T-helper 9 cell (primary cell): ENCODE measurements at places on chromosomes 2 and 18.

GRCh38 chr2:168449419-168449818, 6.7 kb upstream of the CERS6 start:
- no peak for DNase-seq

- no peak for DNase-seq
Observed at GRCh38 chr2:190670182-190670946, 21.5 kb downstream of the NAB1 start.

DNA sequence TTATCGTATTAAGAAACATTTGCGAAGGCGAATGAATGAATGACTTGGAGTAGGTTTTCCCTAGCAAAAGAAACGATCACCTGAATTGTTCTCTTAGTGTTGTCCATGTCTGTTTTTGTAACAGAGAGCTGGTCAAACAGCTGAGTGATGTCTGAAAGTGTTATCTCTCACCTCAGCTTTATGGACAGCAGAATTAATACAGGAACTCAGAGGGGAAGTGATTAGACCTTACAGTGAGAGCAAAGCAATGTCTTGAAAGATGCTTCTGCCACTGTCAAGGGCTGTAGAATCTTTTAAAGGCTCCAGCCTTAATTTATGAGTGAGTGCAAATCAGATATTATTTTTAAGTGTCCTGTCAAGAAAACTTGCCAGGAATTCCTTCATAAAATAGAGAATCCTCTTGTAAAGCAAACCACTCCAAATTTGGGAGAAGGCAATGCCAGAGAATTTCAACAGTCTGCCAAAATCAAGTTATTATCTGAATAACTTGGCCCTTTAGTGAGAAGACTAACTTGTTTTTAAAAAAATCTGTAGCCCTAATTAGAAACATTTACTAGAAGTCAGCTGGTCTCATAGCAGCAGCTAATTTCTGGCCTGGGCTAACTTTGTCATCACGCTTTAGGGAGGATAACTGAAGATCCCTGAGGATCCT, 60.7 kb downstream of the CDC42EP3 start:
- no peak for DNase-seq

DNA sequence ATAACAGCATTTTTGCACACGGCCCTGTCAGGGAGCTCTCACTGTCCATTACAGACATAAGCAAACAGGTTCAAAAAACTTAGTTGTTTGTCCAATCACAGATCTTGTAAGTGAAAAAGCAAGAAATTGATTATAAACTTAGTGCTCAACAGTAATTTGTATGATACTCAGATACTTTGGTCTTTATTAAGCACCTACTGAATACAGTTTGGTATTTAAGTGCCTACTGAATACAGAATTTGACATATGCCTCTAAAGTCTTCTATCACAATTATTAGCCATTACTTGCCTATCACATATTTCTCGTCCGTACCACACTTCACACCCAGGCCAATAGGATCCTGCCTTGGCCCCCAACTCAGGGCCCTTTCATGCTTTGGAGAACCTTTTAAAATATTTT, 283.1 kb downstream of the SUCLG1 start:
- no peak for DNase-seq

DNA sequence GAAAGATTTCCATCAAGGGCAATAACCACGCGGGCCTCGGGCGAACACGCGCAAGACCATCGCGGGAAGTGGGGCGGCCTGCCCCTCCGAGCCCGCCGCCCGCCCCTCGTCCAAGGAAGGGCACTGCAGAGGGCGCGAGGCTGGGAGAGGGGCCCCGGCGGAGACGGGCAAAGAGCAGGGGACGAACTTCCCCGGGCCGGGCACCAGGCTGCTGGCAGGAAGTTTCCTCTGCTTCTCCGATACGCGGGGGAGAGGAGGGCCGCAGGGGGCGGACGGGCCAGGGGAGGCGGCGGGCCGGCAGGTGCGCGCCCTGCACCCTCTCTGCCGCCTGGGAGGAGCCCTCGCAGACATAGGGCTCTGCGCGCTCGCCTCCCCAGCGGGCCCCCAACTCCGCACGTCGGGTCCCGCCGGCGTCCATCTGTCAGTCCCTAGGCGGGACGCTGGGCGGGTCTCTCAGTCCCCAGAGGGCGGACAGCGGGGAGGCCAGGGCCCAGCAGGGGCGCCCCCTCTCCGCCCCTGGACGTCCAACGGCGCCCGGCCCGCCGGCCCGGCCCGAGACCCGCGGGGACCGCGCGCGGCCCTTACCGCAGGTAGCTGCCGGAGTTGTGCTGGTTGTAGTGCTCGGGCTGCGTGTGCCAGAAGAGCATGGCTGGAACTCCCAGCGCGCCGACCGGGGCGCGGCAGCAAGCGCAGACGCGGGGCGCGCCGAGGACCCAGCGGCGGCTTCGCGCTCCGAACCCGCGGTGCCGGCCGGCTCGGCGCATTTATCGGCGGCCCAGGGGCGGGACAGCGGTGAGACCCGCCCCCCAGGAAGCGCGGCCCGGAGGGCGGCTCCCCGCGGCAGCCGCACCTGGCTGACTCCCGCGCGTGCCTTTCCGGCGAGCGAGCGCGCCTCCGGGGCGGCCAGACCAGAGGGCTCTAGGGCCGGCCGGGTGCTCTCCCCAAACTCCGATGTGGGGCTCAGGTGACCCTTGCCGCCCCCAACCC, at the start of gene TFCP2L1:
TFCP2L1 (minus strand) TSS at position 740 of the 987 bp plus-strand sequence; CDS start at position 647, 93 bp downstream.
- no peak for DNase-seq

GRCh38 chr2:230898713-230899091, 26.3 kb downstream of the GPR55 start:
- DNase-seq: no peak

- no peak for DNase-seq
Observed at GRCh38 chr18:58970943-58971790, 106.5 kb downstream of the ZNF532 start.

DNA sequence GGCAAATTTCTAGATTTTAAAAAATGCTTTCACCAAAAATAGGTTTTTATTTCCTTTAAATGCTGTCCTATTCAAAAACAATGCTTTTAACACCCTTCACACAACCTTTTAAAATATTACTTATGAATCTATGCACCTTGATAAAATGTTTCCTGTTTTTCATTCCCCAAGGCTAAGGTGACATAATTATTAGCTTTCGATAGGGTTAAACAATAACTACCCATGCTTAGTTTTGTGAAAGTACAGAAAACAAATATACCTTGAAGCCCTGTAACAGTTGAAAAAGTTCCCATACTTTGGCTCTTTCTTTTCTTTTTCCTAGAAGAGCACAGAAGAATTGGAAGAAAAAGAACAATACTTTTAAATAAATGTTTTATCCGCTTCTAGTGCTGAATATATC, 54.9 kb upstream of the ITPRID2 start:
- DNase-seq: no peak

- DNase-seq: no peak
Observed at GRCh38 chr2:156322686-156323231, 9.8 kb downstream of the NR4A2 start.

- DNase-seq: no peak
Observed at GRCh38 chr2:241799522-241800197, 9.3 kb upstream of the NEU4 start.

DNA sequence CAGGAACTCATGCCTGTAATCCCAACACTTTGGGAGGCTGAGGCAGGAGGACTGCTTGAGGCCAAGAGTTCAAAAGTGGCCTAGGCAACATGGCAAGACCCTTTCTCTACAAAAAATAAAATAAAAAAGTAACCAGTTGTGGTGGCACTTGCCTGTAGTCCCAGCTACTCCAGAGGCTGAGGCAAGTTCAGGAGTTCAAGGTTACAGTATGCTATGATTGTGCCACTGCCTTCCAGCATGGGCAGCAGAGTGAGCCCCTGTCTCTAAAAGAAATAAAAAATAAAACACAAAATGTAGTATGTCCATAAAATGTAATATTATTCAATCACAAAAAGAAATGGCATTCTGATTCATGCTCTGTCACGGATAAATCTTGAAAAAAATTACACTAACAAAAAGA, 11.9 kb downstream of the INO80C start:
- DNase-seq: no peak

DNA sequence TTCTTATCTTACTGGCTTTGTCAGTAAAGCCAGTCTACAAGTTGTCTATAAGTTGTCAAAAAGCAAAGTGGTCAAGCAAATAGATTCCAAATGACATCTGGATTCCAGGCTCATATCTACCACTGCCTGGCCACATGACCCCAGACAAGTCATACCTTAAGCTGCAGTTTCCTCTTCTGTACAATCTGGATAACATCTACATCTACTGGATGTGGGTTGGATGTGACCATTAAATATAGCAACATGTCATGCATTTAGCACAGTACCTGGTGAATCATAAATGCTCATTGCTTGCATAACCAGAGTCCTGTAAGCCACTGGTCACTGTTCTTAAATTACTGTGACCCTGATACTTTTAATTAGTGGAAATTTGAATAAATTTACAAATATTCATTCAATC, 16.8 kb downstream of the COBLL1 start:
- no peak for DNase-seq

- DNase-seq: no peak
Observed at GRCh38 chr18:63192885-63193349, 126.7 kb downstream of the BCL2 start.

DNA sequence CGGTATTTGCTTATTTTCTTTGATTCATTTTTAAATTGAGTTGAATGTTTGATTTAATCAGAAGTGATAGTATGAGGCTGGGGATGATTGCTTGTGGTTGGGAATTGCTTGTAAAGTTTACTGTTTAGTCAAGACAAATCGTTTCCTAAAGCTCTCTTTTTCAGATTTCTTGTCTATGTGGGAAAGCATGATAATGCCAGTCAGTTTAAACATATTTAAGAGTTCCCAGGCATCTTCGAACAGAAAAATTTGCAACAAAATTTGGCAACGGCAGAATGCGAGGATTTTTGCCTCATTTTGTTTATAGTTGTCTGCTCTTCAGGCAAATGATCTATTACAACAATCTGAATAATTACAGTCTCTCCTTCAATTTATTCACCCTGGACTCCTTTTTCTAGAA, 22.5 kb downstream of the EPAS1 start:
- no peak for DNase-seq

DNA sequence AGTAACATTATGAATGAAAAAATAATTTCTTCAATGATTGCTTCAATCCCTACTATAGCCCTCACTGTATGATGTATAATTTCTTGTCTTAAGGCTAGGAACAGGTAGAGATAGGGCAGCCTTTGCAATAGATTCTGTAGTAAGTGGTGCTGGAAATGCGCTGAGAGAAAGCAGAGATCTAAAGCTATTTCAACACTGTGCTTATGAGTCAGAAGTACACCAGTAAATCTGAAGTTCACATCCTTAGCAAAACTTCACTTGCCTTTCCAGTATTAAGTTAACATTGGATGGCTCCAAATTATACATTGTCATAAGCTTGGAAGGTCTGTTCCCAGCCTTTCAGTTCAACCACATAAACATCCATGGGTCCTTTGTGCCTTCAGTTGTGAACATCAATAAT, 178.2 kb upstream of the EPHA4 start:
- no peak for DNase-seq

GRCh38 chr2:199684168-199684567, 166.8 kb downstream of the FTCDNL1 start:
- no peak for DNase-seq

- DNase-seq: no peak
Observed at GRCh38 chr18:27301615-27302378, 116.7 kb upstream of the CHST9 start.

DNA sequence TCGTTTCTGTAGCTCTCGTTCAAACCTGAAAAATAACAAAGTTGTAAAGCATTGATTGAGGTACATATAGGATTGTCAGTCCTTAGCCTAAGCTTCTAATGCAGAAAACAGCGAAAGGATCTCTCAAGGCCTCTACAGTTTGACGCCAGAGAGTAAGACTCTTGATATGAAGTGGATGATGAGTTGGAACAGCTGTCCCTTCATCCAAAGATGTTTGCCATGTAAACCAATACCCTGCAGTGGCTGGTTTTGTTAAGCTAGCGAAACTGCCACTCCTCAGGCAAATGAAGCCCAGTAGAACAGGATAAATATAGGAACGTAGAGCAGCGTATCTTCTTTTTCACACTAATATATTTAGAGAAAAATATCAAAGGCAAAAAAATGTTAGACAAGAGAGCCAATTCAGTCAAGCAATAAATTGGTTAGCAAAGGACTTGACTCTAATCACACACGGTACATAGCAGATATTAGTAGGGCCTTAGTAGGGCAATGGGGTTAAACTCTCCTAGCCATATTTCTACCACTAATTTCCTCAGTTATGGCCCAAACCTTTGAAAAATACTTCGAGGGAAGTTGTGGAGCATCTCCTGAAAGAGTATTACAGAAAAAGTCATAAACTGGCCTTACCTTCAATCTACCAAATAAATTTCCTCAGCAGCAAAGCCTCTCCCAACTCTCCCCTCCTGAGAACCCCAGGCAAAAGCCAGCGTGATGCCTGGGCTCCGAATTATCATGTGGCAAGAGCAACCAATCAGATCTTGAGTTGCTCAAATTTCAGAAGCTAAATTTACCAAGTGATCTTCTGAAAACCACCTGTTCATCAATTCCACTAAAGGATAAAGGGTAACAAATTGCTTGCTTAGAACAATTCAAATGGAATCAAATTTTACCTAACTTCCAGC, at the start of gene NEB:
NEB (minus strand) TSS at position 706 of the 902 bp plus-strand sequence. CDS start 1,320 bp downstream, outside the sequence.
- DNase-seq: no peak

DNA sequence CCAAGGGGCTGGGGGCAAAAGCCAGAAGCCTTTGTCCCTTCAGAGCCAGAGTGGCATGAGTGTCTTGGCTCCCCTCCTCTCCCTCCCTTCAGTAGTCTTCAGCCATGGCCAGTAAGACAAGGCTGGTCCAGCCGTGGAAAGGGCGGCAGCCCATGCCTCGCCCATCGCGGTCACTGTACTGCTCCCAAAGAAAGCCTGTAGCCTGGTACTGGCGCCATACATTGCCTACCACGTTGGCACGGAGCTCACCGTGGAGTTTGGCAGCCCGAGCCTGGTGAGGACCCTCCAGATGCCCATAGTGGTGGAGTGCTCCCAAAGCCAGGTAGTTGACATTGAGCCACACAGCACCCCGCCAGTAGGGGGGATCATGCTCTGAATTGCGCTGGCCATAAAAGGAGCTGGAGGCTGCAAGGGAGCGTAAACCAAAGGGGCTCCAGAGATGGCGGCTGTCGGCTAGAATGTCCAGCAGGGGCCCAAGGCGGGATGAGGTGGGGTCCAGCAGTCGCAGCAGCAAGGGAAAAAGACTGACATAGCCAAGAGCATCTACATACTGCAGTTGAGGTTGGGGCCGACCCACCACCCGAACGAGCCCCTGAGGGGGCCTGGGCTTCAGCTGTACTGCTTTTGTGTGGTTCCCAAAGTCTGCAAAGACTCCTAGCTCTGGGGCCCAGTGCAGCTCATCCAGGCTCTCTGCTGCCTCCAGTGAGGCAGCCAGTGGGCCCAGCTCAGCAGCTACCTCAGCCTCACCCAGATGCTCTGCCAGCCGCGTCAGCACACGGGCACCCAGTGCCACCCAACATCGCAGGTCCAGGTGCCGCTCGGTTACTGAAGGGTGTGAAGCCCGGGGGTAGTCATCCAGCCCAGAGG, 3.2 kb downstream of the WBP1 start:
- no peak for DNase-seq

- DNase-seq: no peak
Observed at GRCh38 chr2:65158557-65158956, 28.7 kb upstream of the RAB1A start.

GRCh38 chr2:233197022-233197421, 54.5 kb upstream of the ATG16L1 start:
- DNase-seq: no peak
